ENCODE measurements at places on chromosomes 7 and 10. TPM values are rescaled to one million over a fixed set of nuclear protein-coding genes. Genes with fewer than 3 reads are reported as not detected.

Gene SFTPD
- 0.54 TPM for total RNA-seq

Gene FAM25A
- not detected for total RNA-seq

Gene NODAL
- 6.3 TPM for total RNA-seq

Gene GPR22
- total RNA-seq: not detected

Gene JAKMIP3
- 0.84 TPM for total RNA-seq

Gene LIPK
- total RNA-seq: not detected

Gene GSDME
- total RNA-seq: 7.6 TPM

Gene TCERG1L
- total RNA-seq: 6.9 TPM

Gene LDB3
- 0.43 TPM for total RNA-seq

Gene AQP1
- total RNA-seq: 0.17 TPM

Gene SPDYE9
- total RNA-seq: not detected

Gene TIMM23B
- total RNA-seq: 13.8 TPM

Gene ADIRF
- not detected for total RNA-seq

Gene PDK4
- total RNA-seq: 0.23 TPM

Gene BICC1
- total RNA-seq: 1.0 TPM

Gene GJD4
- not detected for total RNA-seq

Gene SYT15B
- not detected for total RNA-seq

Gene FAM24B
- total RNA-seq: 0.50 TPM

Gene PGAM2
- 1.4 TPM for total RNA-seq

Gene SRRT
- total RNA-seq: 239 TPM
